ENCODE measurements at places on chromosomes 12 and 14.

GRCh38 chr14:22602862-22603261 lies 4.8 kb downstream of the ABHD4 start:
- DNase-seq, result no peak

DNA sequence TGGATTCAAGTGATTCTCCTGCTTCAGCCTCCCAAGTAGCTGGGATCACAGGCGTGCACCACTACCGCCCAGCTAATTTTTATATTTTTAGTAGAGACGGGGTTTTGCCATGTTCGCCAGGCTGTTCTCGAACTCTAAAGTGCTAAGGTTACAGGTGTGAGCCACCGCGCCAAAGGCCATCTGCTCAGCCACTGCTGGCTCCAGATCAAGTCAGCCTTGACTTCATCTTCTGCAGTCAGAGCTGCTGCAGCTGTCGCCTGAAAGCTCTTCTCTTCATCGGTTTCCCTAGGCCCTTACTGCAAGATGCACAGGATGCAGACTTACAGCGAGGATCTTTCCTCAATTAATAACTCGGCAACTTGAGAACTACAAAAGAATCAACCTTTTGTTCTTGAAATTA lies 66.8 kb downstream of the CLIP1 start:
- DNase-seq, result no peak

DNA sequence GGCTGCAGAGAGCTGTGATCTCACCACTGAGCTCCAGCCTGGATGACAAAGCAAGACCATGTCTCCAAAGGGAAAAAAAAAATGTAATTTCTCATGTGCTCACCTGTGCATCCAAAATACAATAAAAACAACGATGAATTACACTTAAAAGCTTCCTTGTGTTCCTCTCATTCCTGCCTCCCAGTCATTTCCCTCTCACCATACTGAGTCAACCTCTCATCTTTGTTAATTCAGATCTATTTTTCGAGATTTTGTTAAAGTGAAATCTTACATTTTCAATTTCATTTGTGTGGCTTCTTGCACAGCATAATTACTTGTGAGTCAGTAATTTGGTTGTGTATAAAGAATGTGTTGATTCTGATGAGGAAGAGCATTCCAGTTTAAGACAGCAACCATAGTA lies 1203.2 kb downstream of the TMEM121 start:
- DNase-seq, result no peak

DNA sequence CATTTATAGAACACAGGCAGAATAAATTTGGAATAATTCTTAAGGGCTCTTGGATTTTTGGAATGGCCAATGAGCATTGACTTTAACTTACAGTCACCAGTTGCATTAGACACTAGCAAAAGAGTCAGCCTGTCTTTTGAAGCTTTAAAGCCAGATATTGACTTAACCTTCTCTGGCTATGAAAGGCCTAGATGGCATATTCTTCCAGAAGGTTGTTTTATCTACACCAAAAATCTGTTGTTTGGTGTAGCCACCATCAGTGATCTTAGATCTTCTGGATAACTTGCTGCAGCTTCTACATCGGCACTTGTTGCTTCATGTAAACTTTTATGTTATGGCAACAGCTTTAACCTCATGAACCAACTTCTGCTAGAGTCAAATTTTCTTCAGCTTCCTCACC lies 10.4 kb downstream of the PCNX1 start:
- DNase-seq, result no peak

GRCh38 chr14:89171168-89171567 lies 245.9 kb downstream of the FOXN3 start:
- no peak for DNase-seq

DNA sequence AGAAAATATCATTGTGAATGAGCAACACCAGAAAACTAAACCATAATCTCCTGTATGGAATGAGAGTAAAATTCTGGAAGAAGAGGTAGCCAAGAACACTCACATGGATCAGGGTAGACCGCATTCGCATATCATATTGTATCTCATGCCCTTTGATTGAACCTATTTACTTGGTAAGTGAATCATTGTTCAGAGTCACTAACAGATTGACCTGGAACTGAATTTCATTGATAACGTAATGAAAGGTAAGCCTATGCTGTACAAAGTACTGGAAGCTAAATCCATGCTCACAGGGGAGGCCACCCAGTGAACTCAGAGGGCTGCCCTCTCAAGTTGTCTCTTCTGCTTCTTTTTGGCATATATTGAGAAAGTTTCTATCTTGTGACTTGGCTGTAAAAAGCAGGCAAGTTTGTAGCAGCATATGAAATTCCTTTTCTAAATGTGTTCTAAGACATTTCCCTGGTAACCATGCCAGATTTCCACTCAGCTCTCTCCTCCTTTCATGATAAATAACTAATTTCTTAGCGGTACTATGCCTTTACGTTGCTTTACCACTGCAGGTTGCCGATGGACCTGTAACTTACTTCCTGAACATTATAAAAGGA lies 91.4 kb downstream of the PLCZ1 start:
- DNase-seq, result no peak

GRCh38 chr12:85076688-85077430 lies 40.7 kb downstream of the LRRIQ1 start:
- DNase-seq, result peak; percentile 41

DNA sequence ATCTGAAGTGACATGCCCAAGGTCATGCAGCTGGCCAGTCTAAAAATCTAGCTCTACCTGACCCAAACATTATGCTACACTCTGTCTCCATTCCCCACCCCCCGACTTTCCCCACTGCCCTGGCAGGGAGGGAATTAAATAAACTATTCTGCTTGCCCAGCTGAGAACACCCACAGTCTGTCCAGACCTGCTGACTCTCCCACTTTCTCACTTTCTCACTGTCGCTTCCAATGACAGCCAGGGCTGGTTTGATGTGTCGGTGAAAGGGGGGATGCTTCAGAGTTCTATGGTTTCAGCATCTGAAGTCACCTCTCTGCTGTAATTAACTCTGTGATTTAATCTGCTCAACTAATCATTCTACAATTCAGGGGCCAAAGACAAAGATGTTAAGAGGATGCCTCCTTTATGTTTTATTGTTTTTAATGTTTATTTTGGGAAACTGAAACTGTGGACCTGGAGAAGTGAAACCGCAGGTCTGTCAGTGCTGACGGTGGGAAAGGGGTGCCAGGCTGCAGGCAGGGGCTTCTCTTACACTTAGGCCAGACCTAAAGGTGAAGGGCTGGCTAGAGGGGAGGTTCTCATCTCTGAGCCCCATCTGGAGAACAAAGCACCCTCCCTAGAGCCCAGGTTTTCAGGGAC lies 8.1 kb upstream of the MSI1 start:
- no peak for DNase-seq

- no peak for DNase-seq
Observed at GRCh38 chr14:79502136-79502750, 709.1 kb downstream of the DIO2 start.

- DNase-seq, result no peak
Observed at GRCh38 chr14:65588426-65589140, 176.1 kb downstream of the FUT8 start.

- no peak for DNase-seq
Observed at GRCh38 chr12:109797905-109798669, 35.1 kb downstream of the TRPV4 start.

DNA sequence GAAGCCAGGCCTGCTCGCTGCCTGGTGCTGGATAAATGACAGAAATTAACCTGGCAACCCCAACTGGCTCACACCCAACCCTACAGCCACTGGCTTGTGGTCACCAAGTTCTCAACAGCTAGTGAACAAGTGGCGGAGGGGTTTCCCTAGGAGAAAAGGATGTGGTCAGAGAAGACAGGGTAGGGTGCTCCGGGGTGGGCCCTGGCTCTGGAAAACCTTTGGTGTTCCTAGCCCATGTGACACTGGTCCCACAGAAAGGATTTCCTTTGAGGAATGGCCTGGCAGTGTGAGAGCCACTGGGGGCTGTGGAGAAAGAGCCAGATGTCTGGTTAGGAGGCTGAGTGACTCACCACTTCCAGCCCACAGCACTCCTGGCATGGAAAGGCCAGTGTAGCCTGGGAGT lies 8.7 kb downstream of the SYNE3 start:
- no peak for DNase-seq

DNA sequence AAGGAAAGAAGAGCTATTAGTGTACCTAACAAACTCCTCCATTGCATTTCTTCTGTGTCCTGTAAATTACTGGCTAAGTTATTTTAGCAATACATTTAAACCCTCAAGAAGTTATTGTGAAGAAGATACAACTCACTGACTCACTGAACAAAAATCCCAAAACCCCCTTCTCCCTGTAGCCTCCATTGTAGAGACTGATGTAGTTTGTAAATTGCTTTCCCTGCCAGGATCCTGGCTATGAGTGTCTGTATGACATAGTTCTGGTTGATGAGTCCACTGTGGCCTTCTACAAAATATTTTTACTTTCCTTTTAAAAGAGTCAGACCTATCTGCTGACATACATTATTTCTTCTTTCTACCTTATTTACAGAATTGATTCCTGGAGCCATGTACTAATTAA lies 155.6 kb downstream of the SLC6A15 start:
- no peak for DNase-seq

- DNase-seq, result no peak
Observed at GRCh38 chr14:105383083-105383730, 15.1 kb upstream of the TEX22 start.

DNA sequence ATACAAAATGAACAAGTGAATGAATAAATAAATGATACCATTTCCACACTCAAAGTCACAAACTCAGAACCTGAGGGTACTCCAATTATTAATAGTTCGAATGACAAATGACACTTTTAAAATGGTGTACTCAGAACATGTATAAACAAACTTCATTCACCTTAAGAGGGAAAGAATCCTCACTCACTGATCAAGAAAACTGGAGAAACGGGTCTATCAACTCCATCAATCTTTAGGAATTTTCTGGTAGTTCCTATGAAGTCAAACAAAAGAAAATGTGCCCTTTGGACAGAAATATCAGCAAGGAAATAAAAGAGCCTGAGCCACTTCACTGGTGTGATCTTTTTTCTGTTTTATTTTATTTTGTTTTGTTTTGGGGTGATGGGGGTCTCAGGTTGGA lies 5.2 kb upstream of the NRDE2 start:
- DNase-seq, result no peak

DNA sequence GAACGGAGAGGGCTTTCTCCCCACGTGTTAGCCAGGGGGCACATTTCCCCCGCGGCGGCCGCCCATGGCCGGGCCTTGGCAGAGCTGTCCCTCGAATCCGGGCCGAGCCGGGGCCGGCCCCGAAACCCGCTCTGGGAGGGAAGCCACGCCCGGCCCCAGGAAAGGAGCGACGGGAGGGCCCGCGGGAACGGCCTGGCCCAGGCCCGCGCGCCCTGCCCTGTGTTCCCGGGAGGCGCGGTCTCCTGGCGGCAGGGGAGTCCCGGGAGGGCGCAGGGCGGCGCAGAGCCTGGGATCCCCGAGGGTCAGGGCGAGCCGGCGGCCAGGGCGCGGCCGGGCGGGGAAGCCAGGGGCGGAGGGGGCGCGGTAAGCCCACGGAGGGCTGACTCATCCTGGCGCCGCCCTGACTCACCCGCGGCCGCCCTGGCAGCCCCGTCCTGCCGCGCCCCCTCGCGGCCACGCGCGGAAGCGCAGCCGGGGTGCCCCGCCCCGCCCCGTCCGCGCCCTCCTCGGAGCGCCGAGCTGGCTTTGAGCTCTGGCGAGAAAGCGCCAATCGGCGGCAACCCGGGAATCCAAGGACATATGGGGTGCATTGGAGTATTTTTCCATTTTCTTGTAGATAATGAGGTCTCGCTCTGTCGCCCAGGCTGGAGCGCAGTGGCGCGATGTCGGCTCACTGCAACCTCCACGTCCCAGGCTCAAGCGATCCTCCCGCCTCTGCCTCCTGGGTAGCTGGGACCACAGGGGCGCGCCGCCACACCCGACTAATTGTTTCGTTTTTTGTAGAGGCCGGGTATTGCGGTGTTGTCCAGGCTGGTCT lies 31.8 kb upstream of the PLEKHG6 start:
- peak; percentile 78 for DNase-seq

GRCh38 chr14:79856381-79856780 lies 354.9 kb downstream of the DIO2 start:
- DNase-seq, result no peak

DNA sequence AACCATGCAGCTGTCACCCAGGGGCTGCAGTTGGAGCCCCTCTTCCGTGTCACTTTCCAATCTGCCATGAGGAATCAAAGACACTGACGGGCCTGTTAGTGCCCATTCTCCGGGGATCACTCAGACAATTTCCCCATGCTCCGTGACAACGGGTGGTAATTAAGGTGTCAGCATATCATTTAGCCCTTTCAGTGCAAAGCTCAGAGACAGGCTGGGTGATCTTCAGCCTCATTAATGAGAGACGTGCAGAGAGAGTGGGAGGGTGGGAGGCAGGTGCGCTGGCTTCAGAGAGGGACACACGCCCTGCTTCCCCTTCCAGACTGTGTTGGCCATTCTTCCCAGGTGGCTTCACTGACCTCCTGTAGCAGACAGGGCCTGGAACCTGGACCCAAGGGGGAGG lies 58.7 kb downstream of the MVK start:
- no peak for DNase-seq

- no peak for DNase-seq
Observed at GRCh38 chr14:105340821-105341733, 26.5 kb downstream of the PACS2 start.

DNA sequence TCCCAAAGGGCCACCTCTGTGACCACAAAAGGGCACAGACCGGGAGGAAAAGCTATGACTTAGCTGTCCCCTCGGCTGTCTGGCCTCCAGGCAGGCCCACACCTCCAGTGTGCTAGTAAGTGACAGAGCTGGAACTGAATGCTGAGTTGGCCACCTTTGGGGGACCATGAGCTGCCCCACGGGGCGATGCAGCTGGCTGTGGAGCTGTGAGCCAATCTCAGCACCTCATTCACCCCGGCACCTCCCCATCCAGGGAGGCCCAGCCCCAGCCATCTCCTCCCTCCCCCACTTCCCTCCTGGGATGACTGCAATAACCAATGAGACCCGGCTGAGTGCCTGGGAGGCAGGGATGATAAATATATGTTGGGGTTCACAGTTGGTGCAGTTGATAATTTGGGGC lies 12.2 kb upstream of the TESC start:
- no peak for DNase-seq

GRCh38 chr12:8648576-8649205 lies 13.9 kb downstream of the MFAP5 start:
- DNase-seq, result no peak

DNA sequence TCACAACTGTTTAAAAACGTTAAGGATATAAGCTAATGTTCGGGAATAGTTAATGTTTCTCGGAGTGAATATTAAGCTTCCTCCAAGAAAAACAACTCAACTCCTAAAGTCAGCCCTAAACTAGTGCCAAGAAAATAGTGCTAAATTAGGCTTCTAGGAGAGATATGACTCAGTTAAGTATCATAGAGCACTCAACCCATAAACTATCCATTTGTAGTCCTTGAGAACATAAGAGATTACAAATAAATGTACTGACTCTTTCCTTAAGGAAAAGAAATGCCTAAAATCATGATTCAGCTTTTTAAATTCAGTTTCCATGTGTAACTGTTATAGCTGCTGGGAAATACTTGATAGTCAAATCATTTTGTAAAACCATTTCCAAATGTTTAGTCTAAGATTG lies 117.1 kb downstream of the HMGA2 start:
- no peak for DNase-seq

- DNase-seq, result no peak
Observed at GRCh38 chr14:61103541-61104339, 122.7 kb downstream of the SLC38A6 start.

- no peak for DNase-seq
Observed at GRCh38 chr14:101362529-101363260, 198.6 kb upstream of the DIO3 start.
